H1 (cell line): ENCODE measurements at places on chromosomes 1 and 21. TPM values are rescaled to one million over a fixed set of nuclear protein-coding genes. Genes with fewer than 3 reads are reported as not detected.

Gene SYNC
- polyA plus RNA-seq = 0.06 TPM in 1 of 2 replicates, not detected in the other

Gene BNIPL
- polyA plus RNA-seq = 3.3 and 3.5 TPM in 2 replicates

Gene GJA4
- polyA plus RNA-seq = 3.9 and 4.3 TPM in 2 replicates

Gene FAM72D
- 2.9 and 4.9 TPM in 2 replicates for polyA plus RNA-seq

Gene NBPF15
- polyA plus RNA-seq = 3.8 and 7.9 TPM in 2 replicates

Gene NTMT2
- 0.17 and 0.38 TPM in 2 replicates for polyA plus RNA-seq

Gene UBE2U
- polyA plus RNA-seq = not detected in 2 replicates

Gene HCRTR1
- 0.39 and 0.61 TPM in 2 replicates for polyA plus RNA-seq
